ENCODE measurements at places on chromosomes 1 and 21.

DNA sequence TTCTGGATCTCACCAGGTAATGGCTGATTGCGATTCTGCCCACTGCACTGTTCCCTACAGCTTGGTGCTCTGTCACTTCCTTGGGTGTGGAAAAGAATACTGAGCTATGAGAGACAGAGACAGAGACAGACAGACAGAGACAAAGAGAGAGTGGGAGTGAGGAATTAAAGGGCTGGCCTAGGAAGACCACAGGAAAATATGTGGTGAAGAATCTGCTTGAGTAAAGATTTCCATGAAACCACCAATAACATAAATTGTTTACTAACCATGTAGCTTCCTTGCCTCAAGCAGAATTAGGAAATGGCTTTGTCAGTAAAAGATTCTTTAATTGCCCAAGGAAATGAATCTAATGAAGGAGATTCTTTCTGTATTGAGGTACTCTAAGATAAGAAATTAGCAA lies 54.4 kb downstream of the MPZL1 start:
- no peak for DNase-seq

GRCh38 chr1:17729909-17730308 lies 25.2 kb upstream of the ACTL8 start:
- DNase-seq, result no peak

DNA sequence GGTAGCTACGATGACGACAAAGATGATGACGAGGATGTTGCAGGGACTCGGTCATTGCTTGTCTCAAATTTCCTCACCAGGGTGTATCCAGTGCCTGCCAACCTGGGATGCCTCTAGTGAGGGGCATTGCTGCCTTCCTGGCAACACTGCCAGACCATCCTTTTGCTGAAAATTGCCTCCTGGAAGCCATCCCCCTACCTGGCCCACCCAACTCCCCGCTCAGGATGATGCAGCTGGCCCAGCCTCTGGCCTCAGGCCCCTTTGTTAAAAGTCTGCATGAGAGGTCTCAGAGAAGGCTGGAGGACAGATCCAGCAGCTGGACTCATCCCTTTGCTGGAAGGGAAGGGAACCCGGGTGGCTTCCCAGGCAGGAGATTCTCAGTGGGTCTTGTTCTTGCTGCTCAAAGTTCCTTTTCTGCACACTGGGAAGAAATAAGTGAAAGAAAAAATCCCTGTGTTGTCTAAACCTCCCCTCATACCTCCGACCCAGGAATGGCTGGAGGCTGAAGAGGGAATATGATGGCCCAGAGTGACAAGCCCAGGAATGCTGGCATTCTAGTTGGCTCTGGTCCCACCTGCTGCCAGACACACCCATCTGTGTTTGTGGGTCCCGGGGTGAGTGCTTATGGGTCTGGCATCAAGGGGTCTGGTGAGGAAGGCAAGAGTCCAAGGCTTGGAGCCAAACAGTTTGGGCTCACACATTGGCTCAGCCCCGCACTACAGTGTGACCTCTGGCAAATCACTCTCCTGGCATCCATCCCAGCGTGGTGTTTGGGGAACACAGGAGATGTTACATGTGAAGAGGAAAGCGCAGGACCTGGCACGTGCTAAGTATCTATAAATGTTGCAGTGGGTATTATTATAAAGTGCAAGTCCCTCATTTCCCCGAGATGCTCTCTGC lies 6.7 kb upstream of the FNDC5 start:
- DNase-seq, result no peak

DNA sequence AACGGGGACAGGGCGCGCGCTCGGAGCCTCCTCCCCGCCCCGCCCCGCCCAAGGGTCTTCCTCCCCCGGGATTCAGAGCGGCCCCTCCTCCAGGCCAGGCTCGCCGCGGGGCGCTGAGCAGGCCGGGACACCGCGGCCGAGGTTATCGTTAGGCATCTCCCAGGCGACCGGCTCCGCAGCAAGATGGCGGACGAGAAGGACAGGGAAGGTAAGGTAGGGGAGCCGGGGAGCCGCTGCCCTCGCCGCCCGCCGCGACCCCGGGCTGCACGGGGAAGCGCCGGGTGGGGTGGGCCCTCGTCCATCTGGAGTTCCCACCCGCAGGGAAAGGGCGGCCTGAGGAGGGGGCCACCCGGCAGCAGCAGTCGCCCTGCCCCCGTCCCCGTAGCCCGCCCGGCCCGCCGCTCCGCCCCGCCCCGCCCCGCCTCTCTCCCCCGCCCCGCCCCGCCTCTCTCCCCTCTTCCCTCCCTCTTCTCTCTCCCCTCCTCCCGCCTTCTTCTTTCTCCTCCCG lies 105.9 kb upstream of the HNRNPU start:
- DNase-seq, result peak; percentile 18

DNA sequence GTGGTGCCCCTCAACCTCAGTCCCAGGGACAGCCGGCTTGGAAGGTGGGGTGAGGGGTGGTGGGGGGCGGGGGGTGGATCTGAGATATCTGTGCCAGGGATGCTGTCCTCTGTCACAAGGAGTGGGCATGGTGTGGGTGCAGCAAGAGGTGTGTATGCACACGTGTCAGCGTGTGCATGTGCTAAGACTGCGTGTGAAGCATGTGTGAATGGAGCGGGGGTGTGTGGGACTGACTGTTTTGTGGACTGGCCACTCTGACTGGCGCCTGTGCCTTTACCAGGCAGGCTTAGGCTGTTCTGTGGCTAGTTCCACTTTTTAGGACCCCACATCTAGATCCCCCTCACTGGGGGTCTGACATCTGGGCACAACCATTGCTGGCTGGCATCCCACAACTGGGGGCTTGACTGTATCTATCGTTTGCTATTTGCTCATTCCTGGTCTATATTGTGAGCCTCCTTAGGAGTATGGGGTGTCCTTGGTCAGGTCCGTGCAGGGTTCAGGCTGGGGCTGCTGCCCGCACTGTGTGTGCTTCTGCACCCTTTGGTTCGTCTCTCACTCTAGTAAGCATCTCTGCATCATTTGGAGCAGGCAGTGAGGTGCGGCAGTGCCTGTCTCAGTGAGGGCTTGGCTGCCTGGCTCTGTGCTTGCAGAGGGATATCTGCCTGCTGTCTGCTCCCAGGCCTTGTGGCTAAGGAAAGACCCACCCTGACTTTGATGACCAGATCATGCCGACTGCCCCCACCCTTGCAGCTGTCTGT lies 1.9 kb downstream of the AMPD2 start:
- DNase-seq, result no peak
